ENCODE measurements at places on chromosomes 12 and 14.

DNA sequence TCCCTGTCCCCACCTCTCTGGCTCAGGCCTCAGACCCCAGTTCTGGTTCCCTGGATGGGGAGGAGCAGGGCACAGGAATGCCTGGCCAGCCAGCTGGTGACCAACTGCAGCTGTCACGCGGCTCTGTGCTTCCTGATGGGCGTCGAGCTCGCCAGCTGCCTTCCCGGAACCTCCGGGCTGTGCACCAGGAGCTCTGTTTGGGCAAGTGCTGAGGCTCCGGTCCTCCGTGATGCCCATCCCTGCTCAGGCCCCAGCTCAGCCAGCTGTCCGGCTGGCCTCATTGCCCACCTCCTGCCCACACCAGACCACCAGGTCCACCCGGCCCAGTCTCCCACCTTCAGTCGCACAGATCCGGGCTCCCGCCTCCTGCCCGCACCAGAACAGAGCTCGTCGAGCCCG lies 4.8 kb downstream of the IFFO1 start:
- no peak for DNase-seq

GRCh38 chr12:13186302-13186701 lies 10.2 kb upstream of the EMP1 start:
- DNase-seq: no peak

DNA sequence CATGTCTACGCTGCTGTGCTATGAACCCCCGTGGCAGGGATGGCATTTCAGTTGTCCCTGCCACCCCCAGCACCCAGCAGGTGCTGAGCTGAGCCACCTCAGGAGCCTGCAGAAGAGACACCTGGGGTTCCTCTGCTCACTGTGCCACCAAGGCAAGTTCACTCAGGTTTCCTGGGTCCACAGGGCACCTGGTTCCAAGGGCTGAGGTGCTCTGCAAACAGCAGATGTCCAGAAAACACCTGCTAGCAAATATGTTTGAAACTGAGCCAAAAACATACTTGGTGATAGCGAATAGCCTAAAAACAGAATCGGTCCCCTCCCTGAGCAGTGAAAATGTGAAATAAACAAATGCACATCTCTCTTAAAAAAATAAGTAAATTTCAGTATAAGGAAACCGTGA lies 35.6 kb upstream of the GPR68 start:
- DNase-seq: no peak

GRCh38 chr12:94143951-94144350 lies 4.4 kb upstream of the PLXNC1 start:
- no peak for DNase-seq

GRCh38 chr12:107032266-107032665 lies 45.3 kb upstream of the MTERF2 start:
- no peak for DNase-seq

DNA sequence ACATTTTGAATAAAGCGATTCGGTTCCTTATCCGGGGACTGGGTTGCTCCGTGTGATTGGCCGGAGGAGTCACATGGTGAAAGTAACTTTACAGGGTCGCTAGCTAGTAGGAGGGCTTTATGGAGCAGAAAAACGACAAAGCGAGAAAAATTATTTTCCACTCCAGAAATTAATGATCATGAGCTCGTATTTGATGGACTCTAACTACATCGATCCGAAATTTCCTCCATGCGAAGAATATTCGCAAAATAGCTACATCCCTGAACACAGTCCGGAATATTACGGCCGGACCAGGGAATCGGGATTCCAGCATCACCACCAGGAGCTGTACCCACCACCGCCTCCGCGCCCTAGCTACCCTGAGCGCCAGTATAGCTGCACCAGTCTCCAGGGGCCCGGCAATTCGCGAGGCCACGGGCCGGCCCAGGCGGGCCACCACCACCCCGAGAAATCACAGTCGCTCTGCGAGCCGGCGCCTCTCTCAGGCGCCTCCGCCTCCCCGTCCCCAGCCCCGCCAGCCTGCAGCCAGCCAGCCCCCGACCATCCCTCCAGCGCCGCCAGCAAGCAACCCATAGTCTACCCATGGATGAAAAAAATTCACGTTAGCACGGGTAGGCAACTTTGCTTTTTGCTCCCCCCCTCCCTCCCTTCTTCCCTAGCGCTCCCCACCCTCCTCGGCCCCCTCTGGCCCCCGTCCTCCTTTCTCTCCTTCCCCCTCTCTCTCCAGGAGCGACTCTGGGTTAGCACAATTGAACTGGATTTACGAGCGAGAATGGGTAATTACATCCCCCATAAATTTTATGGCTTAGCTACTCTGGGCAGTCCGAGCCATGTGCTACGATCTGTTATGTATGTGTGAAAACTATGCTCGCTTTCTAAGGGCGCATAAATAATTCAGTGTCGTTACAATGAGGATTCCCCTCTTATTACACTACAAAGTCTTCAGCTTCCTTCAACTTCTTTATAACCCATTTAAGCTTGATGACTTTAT lies at the start of gene HOXC4:
Gene HOXC4, plus strand, starts transcription at position 85 of the 991 bp plus-strand sequence. Its CDS starts 88 bp downstream, at position 173.
- DNase-seq: peak; percentile 29

- DNase-seq: no peak
Measured at GRCh38 chr12:49762468-49762847, 21.1 kb downstream of the TMBIM6 start.

GRCh38 chr12:109110988-109111495 lies 5.3 kb upstream of the ACACB start:
- DNase-seq: peak; percentile 79

DNA sequence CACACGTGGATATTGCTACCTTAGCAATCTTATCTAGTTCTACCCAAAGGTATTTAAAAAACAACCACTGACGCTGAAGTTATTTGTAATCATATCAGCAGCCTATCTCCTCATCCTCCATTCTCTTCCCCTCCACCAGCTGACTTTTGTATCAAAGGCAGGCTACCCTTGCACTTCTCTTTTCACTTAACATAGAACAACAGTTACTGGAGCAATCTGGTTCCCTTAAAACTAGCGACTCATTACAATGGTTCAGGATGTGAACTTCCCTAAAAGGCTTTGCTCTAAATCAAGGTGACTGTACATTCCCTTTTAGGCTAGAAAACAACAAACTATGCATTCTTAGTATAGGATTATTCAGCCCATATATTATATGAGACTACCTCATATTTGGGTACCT lies 404.7 kb downstream of the APAF1 start:
- DNase-seq: no peak

DNA sequence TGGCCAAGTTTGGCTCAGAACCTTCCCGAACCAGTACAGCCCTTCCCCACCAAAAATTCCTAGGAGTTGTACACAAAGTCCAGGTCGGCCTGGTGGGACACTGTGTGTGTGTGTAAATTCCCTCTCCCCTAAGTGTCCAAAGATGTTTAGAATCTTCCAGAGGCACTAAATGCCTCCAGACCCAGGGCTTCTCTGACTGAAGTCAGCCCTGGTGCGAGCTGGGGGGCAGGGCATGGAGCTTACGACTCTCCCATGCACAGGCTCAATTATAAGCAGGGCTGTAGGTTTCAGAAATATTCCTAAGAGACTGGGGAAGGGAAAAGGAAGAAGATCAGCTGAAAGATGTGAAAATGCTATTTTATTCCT lies 106.9 kb upstream of the ATF7IP start:
- DNase-seq: no peak

DNA sequence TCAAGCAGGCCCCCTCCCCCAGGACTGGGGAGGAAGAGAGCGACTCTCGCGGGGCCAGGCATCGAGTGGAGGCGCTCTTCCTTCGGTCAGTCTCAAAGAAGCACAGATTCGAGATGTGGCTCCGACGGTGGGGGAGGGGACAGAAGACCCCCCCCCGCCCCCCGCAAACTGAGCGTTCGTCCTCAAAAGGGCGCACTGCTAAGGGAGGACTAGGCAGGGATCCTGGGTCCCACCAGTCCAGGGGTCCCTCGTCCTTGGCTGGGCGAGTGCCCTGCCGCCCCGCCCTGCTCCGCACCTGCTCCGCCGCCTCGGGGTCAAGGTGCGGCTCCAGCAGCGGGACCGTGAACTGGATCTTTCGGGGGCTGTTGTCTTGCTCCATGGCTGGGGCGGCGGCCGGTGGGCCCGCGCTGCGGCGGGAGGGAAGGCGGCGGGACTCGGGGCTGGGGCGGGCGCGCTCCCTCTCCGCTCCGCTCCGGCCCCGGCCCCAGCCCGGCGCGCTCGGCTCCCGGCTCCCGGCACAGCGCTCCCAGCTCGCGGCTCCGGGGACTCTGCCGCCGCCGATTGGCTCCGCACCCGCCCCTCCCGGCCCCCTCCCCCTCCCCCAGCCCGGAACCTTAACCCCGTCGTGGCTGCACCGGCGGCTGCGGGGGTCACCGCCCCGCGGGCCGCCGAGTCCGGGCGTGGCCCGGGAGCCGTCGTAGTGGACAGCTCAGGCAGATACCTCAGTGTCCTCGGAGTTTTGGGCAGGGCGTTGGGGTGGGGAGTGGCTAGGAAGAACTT lies at the start of gene PPP1R1A:
Gene PPP1R1A, minus strand, starts transcription at position 550 of the 780 bp plus-strand sequence. Its CDS starts 171 bp downstream, at position 379.
- no peak for DNase-seq

DNA sequence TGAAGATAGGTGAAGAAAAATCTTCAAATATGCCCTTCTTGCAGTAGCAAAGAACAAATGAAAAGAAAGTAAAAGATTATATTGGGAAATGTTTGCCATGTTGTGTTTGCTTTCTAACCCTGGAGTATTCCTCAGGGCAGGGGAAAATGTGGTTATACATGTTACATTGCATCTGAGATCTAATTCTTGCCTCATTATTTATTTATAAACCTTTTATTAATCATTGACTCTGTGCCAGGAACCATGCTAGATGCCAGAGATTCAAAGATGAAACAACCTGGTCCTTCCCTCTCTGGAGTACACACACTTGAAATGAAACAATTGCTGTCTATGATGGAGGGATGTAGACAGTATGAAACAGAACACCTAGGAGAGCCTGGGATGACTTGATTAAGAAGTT lies 128.1 kb upstream of the HMGA2 start:
- peak; percentile 31 for DNase-seq
